ENCODE measurements at places on chromosomes 2 and 18. TPM values are rescaled to one million over a fixed set of nuclear protein-coding genes. Genes with fewer than 3 reads are reported as not detected.

The XIRP2 gene
- total RNA-seq = 0.18 TPM

The LHCGR gene
- not detected for total RNA-seq

The G6PC2 gene
- not detected for total RNA-seq

The MARS2 gene
- total RNA-seq = 9.2 TPM

The CRACDL gene
- not detected for total RNA-seq

The DQX1 gene
- total RNA-seq = 0.13 TPM

The DNAH6 gene
- total RNA-seq = 0.16 TPM

The AFF3 gene
- 6.8 TPM for total RNA-seq

The RGPD8 gene
- total RNA-seq = 3.3 TPM

The UGT1A9 gene
- not detected for total RNA-seq

The MFF gene
- 132 TPM for total RNA-seq
